Activated T-helper 1 cell treated with anti-CD3 and anti-CD28 coated beads, Interleukin-12 subunit alpha, Interleukin-12 subunit beta, Interleukin-2, Interleukin-4 antibody, amounts not matched to agents 30 ng/mL and 10 ng/mL and 1 ng/mL, durations not matched to agents 14 hours and 24 hours and 36 hours (primary cell): ENCODE measurements at places on chromosomes 12 and 14. TPM values are rescaled to one million over a fixed set of nuclear protein-coding genes. Genes with fewer than 3 reads are reported as not detected.

DNA sequence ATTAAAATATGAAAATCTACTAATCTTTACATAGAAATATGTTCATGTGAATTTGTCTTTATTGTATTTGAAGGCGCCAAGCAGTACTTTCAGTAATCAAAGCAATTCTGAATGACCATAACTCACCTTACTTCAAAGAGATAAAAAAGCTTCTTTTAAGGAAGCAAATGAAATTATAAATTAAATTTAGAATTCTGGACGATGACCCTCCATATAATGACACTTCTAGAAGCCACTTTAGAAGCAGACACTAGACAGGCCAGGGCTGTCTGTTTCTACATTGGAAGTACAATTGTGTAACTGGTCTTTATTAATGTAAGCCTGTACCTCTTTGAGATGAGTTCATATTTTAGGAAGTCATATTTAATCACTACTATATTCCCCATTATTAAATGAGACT is 222.9 kb downstream of the CNTN1 start:
- DNase-seq, result no peak

DNA sequence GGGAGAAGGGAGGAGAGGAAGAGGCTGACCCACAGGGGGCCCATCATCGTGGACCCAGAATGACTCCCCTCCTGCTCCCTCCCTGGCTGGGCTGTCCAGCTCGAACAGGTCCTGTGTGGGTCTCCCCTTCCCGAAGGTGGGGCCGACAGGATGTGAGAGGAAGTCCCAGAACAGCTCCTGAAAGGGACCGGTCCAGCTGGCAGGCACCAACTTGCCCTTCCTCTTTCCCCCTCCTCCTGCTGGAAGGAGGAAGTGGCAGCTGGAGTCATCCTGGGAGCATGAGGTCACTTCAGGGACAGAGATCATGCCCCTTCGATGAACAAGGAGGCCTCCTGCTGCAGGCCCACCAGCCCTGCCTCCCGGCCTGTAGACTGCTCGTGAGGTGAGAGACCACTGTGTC is 35.0 kb upstream of the BEGAIN start:
- no peak for DNase-seq

GRCh38 chr12:86931714-86932113 is 675.5 kb upstream of the MGAT4C start:
- no peak for DNase-seq

DNA sequence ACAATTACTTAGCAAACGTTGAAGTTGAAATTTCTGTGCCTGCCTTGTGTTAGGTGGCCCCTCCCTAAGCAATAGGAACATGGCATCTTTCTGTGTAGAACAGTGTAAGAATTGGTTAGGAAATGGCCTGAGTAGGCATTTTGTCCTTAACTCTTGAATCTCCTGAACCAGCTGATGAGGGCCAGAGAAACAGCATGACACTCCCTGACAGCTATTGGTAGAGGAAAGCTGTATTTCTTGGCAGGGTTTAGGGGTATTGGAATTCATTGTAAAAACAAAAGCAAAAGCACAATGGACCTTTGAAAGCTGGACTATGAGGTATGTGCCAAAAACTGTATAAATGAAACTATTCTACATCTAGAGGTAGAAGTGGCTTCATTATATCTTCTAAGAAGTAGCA is 40.6 kb upstream of the LRTM2 start:
- no peak for DNase-seq

DNA sequence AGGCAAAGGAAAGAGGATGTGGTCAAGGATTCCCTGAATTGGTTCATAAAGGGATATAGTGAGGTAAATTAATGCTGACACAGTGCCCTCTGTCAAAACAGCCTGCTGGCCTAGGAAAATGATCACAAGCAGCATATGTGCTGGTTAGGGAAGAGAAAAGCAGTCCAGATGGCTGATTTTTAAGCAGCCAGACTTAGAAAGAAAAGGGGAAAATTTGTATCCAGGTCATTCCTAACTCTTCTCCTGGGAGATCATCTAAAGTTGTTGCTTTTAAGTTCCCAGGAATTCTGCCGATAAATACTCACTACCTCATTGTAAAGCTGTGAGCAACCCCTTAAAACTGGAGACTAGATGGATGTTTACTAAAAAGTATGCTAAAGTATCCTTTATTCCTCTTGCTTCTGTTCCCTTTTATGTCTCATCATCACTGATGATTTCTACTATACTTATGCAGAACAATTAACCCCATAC is 46.4 kb upstream of the CNOT2 start:
- DNase-seq, result no peak

Gene TAS2R50
- total RNA-seq, result 0.91 and 1.7 TPM in 2 replicates

DNA sequence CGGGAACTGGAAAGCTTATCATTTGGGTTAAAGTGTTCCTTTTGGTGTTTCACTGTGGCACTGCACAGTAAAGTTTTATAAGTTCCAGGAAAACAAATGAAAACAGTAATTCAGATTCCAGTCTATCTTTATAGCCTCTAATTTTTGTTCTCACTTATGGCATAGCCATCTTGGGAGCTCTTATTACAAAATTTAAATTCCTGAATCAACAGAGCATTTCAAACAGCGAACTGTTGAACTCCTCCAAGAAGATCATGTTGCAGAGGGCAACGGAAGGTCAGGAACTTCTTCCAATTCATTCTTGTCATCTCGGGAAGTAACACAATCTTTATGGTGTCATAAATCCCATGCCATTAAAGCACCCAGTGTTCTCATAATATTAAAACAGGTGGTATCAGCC is 229.1 kb downstream of the KCNC2 start:
- DNase-seq, result no peak

DNA sequence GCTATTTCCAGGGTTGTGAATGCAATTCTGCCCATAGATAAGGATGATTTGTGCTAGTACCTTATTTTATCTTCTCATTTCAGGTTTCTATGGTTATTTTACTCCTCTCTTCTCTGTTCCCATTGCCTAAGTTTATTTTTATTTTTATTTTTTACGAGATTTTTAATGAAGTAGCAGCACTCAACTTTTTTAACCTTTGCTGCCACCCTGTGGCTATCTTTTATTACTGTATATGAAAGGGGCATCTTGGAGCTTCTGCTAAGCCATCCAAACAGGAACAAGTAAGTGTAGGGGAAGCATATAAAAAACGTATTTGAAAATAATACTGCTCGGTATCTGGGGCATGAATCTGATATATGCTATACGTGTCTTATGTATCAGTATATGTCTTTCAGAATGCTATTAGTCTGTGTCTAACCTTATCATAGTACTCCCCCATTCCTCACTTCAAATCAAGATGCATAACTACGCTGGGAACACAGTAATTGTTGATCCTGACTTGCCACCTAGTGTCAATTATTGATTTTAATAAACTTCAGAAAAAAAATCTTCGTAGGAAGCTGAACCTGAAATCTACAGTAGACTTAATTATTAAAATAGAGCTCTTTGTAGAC is 60.3 kb downstream of the KLRG1 start:
- DNase-seq, result no peak

Gene KRT6A
- not detected in 2 replicates for total RNA-seq

GRCh38 chr12:29564925-29565324 is 67.4 kb upstream of the OVCH1 start:
- DNase-seq, result no peak

- DNase-seq, result no peak
Observed at GRCh38 chr12:15741082-15741481, 48.1 kb downstream of the EPS8 start.

Gene ACOT6
- not detected in 2 replicates for total RNA-seq

DNA sequence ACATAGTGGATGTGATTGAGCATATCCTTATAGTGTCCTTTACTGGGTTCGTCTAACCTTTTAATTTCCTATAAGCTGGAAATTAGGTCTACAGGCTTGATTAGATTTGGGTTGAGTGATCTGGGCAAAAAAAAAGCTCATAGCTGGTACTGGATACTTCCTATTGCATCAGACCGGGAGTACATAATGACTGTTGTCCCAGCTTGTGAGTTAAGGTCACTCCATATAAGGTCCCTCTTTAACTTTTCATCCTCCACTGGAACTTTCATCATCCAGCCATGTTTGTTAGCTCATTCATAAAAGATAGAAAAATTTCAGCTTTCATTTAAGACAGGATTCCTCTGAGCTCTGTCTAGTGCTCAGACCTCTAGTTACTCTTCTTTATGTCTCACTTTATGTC is 80.8 kb downstream of the C14orf132 start:
- DNase-seq, result no peak

DNA sequence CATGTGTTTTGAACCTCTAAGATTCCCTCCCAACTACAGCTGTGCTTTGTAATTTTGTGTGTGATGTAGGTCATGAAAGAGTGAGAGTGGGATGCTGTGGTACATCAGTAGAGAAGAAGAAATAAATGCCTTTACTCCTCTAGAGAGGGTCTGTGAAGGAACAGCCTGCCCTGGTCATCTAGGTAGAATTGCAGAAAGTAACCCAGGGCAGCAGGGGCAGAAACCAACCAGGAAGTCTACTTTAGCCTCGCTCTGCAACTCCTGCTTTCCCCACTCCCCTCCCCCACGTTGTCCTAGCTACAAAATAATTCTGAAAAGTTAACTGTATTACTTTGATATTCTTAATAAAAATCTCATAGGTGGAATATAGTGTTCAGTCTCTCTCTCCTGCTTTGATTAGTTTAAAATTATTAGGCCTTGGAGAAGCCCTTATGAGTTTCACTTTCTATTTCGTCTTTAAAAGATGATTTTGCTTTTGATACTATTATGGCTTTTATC is 7.5 kb downstream of the TBK1 start:
- DNase-seq, result no peak

Gene IGFBP6
- total RNA-seq, result 0.81 TPM in 1 of 2 replicates, not detected in the other

- no peak for DNase-seq
Observed at GRCh38 chr12:104698871-104699270, 242.1 kb downstream of the CHST11 start.

DNA sequence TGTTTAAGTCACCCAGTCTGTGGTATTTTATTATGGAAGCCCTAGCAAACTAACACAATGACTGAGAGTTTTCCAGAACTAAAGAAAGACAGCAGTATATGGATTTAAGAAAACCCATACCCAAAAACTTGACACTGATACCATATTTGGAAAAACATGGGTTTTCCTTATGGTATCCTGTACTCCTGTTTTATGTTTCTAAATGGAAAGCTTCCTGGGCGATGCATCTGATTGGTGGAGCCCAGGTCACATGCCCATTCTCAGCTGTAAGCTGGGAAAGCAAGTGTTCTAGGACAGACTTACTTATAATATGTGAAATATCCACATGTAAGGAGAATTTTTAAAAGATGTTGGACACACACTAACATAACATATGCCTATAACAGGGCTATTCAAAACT is 4.5 kb upstream of the RNASE4 start:
- no peak for DNase-seq

Gene RIPK3
- 14.3 and 14.5 TPM in 2 replicates for total RNA-seq

DNA sequence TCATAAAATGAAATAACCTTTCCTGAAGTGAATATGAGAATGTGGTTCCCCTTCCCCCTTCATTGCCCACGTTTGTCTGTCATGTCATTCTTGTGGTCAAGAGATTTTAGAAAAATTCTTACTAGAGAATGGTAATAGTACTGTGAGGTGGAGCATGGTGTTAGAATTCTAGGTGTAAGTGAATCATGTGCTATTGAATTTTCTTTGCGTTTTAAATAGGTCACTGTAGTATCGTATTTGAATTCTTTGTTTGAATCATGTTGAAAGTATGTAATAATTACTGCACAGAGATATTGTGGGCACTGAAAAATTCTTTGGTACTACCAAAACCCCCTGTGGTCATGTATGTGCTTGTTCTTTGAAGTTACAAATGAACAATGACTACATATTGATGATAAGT is 49.9 kb downstream of the FUT8 start:
- DNase-seq, result no peak

GRCh38 chr14:80930836-80931389 is 10.6 kb downstream of the CEP128 start:
- DNase-seq, result peak; percentile 55

- no peak for DNase-seq
Observed at GRCh38 chr14:20846560-20846959, 43.9 kb upstream of the RNASE1 start.

DNA sequence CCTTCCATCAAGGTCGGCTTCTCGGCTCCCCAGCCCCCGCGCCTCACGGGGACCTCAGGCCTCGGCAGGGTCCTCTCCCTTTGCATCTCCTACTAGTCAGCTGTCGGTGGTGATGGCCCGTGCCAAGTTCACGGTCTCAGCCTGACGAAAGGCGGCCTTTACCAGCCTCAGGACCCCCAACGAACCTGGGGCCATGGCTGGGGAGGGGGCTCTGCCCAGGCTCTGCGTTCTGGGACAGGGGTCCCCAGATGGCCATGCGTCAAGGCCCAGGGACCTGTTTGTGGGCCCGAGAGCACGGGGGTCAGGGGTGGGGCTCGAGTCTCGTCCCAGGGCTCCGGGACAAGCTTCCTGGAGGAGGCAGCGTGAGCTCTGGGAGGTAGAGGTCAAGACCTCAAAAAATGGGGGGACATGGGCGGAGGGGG is 32.8 kb upstream of the DEGS2 start:
- peak; percentile 4 for DNase-seq

GRCh38 chr12:65392491-65392890 is 114.0 kb downstream of the MSRB3 start:
- DNase-seq, result no peak

Gene GPD1
- 0.29 and 0.88 TPM in 2 replicates for total RNA-seq

DNA sequence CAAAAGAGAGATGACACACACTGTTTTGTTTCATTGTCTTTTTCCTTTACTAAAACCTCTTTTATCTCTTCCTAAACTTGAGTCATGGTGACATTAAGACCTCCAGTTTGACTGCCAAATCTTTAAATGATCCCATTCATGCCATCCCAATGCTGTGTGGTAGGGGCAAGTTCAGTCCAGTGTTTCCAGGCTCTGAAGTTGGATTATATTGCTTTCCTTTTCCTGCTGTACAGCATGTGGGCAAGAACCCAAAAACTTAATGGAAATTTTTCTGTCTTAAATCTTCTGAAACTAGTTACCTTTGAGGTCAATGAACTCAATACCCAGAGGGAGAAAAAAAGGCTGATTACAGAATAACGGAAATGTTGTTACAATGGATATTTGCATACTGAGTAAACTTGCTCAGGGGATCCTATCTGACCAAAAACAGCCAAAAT is 187.1 kb upstream of the FAR2 start:
- DNase-seq, result no peak

DNA sequence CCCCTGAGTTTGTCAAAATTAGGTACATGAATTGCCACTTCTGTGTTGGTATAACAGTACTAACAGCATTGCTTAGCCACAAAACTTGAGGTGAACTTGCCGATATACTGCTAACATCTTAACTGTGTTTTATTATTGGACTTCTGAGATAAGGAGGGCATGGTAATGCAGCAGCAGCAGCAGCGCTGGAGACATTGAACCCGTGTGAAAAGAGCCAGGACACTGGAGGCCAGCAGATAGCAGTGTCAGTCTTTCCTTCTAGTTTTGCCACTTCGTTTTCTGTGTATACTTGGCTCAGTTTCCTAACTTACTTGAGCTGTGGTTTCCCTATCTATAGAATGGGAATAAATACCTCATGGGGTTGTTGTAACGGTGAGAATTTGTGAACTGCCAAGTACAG is 82.7 kb downstream of the KTN1 start:
- DNase-seq, result no peak

DNA sequence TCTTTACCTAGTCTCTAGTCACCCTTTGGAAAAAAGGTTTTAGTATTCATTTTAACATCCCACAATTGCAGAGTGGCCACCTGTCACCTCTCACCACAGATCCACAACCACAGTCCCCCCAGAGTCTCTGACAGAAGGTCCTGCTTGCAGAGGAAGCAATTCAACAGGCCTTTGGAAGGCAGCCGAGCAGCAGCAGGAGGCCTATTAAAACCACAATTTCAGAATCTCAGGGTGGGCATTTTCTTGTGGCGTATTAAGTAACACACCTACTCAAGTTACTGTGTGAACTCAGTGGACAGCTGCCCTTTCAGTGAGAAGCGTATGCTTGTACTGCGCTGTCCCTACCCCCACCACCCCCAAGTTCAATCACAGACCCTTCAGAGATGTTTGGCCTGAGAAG is 234.0 kb upstream of the HMGA2 start:
- no peak for DNase-seq

GRCh38 chr14:67571275-67571990 is 28.6 kb downstream of the PIGH start:
- peak; percentile 54 for DNase-seq
